ENCODE measurements at places on chromosomes 4 and X.

GRCh38 chr4:142440093-142440492 is 406.0 kb downstream of the INPP4B start:
- DNase-seq = no peak

DNA sequence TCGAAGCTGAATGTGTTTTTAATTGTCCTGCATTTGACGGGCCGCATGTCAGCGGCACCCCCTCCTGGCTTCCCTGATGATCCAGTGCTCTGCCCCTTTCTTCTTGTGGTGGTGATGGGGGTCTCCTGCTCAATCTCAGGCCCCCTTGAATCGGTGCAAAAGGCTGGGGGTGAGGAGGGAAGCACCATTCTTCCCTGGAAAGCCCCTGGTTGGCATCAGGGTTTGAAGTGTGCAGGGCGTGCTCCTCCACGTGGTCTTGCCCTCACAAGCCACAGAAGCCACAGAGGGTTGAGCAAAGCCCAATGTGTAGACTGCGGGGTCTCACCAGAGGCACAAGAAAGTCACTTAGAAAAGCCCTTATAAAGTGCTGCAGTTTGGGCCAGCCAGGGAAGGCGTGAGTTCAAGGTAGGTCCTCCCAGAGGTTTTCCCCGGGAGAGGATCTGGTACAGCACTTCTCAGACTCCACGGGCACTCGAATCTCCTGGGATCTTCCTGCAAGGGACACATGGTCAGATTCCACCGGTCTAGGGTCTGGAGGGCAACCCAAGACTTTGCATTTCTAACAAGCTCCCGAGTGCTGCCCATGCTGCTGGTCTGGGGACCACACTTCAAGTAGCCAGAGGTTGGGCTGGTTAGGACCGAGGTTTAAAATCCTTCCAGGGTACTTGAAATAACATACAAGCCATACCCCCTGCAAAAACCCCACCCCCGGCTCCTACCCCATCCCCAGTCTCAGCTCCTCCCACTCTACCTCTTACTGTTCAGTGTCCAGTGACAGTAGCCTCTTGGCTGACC is 35.1 kb downstream of the PSAPL1 start:
- DNase-seq = no peak

DNA sequence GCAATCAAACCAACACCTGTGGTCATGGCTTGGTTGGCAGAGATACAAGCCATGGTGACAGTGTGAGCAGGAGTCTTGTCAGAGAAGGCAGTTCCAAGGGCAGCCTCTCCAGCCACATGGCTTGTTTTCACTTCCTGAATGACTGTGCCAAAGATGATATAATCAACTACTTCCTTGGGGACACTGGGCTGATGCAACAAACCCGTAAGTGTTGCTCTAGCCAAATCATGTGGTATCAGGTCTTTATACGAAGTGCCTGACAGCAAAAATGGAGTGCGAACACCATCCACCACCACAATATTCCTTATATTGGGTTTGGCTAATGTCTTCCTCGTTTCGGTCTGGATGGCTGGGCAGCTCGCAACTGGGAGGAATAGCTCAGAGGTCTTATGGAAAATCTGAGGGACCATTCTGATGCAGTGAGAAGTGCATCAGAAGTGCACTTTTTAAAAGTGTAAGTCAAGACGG is 922.0 kb downstream of the NLGN4X start:
- no peak for DNase-seq

DNA sequence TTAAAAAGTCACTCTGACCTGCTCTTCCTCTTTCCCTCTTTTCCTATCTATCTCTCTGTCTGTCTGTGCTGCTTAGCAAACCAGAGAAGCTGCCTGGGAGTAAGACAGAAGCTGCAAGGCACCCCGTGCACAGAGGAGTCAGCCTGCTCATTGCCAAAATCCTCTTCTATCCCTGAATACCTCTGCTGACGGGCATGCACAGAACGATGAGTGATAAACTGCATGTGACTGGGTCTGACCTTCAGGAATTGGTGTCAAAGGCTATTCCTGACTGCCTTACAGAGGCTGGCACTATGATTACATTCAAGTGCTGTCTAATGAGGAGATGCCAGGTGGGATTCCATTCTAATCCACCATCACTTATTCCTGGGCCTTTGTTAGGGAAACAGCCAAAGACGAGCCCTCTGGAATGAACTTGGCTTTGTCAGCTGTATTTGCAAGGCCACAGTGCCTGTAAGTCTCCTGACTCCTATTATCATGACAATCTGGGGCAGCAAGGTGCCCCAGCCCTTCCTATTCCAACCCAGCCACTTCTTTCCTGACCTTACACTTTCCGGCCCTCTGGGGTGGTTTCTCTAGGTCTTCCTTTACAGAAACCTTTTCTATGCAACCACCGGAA is 45.4 kb upstream of the CTAG2 start:
- DNase-seq = no peak

- no peak for DNase-seq
Measured at GRCh38 chr4:76011700-76012387, 4.5 kb upstream of the CXCL9 start.

GRCh38 chr4:101065935-101066485 is 281.3 kb downstream of the PPP3CA start:
- DNase-seq = no peak
